ENCODE measurements at places on chromosomes 16 and 17. TPM values are rescaled to one million over a fixed set of nuclear protein-coding genes. Genes with fewer than 3 reads are reported as not detected.
A peak's percentile ranks its signal among the peaks of the same experiment; 100 is the strongest.

- no peak for DNase-seq
Measured at GRCh38 chr16:8631818-8632465, 10.4 kb downstream of the METTL22 start.

GRCh38 chr17:4480929-4481898 is 17.5 kb upstream of the SPNS2 start:
- no peak for DNase-seq

- no peak for DNase-seq
Measured at GRCh38 chr17:17782523-17783115, 54.2 kb downstream of the SREBF1 start.

The CACNG1 gene
- not detected for total RNA-seq

The CD300H gene
- total RNA-seq: not detected

The TMEM114 gene
- 1.6 TPM for total RNA-seq

DNA sequence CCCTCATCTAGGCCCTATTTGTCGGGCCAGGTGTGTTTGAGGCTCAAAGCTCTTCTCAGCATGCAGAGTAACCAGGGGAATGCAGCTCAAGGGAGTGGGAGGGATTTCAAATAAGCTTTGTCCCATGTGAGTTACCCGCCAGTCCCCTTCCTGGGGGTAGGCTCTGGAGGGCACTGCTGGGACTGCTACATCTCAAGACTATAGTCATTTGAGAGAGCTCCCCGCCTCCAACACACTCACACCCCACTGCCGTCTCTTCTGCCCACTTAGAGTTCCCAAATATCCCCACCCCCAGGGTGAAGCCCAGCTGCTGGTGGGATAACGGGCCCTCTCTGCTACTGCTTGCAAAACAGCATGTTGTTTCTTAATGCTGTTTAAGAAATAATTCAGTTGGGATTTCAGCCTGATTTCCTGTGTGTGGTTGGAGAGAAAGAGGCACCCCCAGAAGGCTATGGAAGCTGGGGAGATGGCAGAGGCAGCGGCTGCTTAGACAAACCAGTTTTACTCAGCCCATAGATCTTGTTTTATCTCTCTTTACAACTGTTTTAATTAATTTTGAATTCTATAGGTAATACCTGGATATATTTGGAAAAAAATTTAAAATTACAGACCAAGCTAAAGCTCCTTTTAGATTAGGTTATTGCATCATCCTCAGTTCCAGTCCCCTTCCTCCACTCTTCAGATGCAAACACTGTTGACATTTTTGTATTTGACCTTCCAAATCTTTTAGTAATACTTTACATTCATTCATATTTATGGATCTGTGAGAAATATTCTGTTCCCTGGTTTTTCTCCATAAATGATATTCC is 4.1 kb upstream of the MPO start:
- DNase-seq: peak; percentile 23

DNA sequence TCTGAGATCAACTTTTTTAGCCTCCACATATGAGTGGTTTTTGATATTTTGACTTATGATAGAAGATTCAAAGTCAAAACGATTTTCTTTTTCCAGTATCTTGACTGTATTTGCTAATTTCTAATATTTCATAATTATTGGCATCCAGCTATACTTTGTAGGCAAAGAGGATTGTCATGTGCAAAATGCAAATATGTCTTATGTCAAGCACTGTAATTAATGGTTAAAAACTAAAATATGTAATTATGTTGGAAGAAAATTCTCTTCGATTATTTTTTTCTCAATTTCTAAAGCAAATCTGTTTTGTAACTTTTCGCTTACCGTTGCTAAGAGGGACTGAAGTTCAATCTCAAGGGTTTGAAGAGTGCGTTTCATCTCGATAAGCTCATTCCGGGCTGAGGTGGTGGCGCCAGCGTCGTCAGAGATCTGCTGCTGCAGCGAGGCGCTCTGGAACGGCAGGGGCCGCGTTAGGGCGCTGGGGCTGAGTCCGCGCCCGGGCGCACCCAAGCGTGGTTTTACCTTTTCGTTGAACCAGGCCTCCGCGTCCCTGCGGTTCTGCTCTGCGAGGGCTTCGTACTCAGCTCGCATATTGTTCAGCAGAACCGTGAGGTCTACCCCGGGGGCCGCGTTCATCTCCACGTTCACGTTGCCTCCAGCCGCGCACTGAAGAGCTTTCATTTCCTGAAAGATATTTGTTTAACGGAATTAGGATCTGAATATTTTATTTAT is 3.0 kb downstream of the KRT27 start:
- no peak for DNase-seq

The RAB37 gene
- 5.5 TPM for total RNA-seq

The PPP1R1B gene
- 10.7 TPM for total RNA-seq

The NXN gene
- total RNA-seq: 88.4 TPM

The PRM1 gene
- total RNA-seq: 0.82 TPM

- DNase-seq: no peak
Measured at GRCh38 chr16:49459953-49460735, 86.5 kb downstream of the C16orf78 start.

DNA sequence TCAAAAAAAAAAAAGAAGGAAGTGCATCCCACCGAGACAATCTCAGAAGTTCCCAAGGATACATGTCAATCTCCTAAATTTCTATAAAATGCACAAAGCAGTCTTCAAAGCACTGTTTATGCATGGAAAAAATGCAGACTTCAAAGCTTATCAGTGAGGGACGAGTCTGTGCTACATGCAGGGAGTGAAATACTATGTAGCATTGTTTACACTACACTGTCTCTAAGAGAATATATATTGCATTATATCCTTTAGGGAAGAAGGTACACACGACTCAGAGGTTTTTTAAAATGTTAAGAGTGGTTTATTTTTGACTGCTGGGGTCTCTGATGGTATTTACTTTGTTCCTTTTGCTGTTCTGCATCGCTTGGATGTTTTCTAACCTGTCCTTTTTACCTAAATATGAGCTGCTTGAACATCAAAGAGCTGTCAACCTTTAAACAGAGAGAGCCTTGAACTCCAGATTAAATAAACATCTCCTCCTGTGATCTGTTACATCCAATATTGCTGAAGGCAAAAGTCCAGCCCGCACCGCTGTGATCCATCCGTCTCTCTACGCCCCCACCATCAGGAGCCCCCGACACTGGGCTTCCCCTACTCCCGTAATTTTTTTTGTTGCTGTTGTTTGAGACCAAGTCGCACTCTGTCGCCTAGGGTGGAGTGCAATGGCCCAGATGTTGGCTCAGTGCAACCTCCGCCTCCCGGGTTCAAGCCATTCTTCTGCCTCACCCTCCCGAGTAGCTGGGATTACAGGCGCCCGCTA is 1.4 kb downstream of the FBXO31 start:
- no peak for DNase-seq

DNA sequence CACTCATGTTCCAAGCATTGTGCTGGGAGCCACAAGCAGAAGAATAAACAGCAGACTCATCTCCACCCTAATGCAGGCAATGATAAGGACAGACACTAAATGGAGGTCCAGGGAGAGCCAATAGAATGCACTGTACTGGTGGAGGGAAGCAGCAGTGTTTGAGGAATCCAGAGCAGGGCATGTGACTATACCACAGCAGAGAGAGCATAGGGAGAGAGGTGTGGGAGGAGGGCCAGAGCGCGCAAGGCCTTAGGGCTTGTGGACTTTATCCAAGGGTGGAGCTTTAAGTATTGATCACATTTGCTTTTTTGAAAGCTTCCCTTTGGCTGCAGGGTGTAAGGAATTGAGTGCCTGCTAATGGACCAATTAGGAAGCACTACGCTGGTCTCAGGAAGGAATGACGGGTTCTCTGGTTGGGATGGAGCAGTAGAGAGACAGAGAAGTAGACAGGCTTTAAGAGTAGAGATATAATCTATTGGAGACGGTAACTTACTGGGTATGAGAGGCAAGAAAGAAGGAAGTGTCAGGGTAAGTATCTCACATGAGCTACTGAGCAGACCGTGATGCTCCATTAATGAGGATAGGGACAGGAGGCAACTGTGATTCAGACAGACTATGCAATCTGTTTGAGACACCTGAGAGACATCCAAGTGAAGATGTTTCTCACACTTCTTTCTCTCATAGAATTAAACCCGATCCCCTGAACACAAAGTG is 82.2 kb downstream of the MYO1D start:
- no peak for DNase-seq

- no peak for DNase-seq
Measured at GRCh38 chr16:74034862-74035261, 261.8 kb upstream of the PSMD7 start.

- DNase-seq: no peak
Measured at GRCh38 chr17:32609085-32609484, 122.3 kb downstream of the CDK5R1 start.

The CCDC40 gene
- total RNA-seq: 11.6 TPM

- DNase-seq: no peak
Measured at GRCh38 chr17:79976451-79976850, 59.2 kb downstream of the TBC1D16 start.

GRCh38 chr17:8894673-8895578 is 27.5 kb upstream of the PIK3R6 start:
- peak; percentile 74 for DNase-seq

GRCh38 chr17:8941980-8942622 is 23.4 kb downstream of the PIK3R5 start:
- DNase-seq: no peak

The CCDC78 gene
- 8.5 TPM for total RNA-seq

The SLC6A2 gene
- total RNA-seq: not detected

The HCRT gene
- total RNA-seq: not detected

DNA sequence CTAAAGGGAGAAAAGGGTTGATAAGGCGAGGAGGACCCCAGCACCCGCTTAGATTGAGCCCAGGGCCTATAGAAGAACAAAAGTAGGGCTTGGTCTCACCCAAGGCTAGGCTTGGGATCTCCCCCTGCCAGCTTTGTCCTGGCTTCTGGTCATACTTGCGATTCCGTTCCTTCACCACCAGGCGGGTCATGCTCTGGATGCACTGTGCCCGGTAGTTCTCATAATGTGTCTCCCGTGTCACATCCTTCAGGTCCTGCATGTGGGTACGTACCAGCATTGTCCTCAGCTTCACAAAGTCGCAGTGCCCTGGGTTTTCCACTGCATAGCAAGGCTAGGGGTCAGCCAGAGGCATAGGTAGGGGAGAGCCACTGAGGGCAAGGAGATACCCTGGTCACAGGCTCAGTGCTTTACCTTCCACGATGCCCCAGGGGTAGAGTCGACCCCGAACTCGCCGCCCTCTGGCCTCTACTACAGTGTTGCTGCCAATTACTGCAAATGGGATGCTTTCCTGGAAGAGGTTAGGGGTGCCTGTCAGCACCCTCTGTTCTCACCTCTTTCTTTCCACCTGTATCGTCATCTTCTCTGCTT is 6.5 kb upstream of the MTMR4 start:
- peak; percentile 62 for DNase-seq

The C17orf67 gene
- total RNA-seq: 1.9 TPM

GRCh38 chr17:80879723-80880647 is 111.7 kb upstream of the CHMP6 start:
- no peak for DNase-seq

The CCDC144A gene
- total RNA-seq: 1.7 TPM

DNA sequence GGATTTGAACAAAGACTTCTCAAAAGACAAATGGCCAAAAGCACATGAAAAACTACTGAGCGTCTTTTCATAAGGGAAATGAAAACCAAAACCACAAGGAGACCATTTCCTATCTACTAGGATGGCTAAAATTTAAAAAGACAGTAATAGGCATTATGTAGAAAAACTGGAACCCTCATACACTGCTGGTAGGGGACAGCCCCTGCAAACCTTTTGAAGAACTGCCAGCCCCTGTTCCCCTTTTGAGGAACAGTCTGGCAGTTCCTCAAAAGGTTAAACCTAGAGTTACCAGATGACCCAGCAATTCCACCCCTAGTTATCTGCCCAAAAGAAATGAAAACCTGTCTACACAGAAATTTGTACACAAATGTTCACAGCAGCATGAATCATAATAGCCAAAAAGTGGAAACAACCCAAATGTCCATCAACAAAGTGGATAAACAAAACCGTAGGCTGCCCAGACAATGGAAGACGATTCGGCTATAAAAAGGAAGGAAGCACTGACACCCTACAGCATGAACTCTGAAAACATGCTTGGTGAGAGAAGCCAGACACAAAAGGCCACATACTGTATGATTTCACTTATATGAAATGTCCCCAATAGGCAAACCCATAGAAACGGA is 22.9 kb downstream of the CDIP1 start:
- no peak for DNase-seq

GRCh38 chr16:86343796-86344585 is 166.3 kb upstream of the FOXF1 start:
- DNase-seq: no peak

The WNT3 gene
- total RNA-seq: 2.0 TPM

DNA sequence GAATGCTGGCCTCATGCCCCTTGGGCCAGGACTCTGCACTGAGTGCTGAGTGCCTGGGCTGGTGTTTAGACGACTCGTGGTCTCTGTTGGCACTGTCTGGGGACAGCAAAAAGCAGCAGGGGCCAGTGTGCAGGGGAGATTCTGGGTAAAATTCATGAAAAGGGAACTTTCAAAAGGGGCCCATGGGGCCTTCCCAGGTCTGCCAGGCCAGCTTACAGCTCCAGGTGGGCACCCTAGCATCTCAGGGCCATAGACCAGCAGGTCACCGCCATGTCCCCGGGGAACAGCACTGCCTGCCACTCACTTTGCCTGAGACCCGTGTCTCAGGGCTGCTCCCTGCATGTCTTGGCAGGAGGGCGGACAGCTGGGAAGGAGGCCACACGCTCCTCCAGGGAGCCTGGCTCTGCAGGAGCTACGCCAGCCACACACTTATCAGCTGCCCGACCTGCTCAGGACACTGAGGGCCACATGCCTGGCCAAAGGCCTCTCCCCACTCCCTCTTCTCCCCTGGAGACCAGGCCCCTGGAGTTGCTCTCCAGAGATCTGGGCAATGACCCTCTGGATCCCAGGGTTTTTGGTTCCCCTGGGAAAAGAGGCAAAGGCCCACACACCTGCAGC is 8.8 kb upstream of the FASN start:
- no peak for DNase-seq

DNA sequence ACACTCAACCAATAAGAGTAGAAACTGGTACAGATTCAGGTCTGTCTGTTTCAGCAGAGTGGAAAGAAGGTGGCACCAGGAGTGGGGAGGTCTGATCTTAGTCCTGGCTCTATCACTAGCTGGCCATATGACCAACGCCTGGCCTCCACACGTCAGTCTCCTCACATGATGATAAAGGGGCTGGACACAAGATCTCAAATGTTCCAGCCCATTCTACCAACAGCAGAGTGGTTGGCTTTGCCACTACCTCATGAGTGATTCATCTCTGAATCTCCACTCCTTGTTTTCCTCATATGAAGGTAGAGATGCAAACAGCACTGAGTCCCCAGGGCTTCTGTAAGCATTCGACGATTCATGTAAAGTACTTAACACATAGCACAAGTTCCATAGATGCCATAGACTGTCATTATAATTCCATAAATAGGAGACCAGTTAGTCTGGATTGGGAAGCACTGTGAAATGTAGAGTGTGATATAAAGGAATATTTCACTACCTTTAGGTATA is 281.9 kb upstream of the ASIC2 start:
- no peak for DNase-seq

DNA sequence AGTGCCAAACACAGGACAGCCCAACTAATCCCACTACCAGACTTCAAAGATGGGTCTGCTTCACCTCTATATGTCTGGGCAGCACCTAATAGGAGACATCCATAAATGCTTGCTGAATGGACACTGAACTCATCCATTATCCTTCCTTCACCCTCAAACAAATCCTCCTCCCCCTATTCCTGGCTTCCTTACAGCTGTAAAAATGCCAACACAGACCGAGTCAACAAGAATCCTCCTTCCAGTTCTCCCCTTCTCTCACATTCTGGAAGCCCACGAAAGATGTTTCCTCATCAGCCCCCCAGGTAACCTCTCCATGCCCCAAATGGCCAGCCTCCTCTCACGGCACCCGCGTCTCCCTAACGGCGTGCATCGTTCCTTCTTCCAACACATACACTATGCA is 12.3 kb downstream of the PELP1 start:
- no peak for DNase-seq

- DNase-seq: no peak
Measured at GRCh38 chr16:79716645-79717332, 116.3 kb upstream of the MAF start.

The SLC12A3 gene
- not detected for total RNA-seq

All from H1 (cell line).